Sigmoid colon (tissue), 7 donors: ENCODE measurements at places on chromosomes 16 and 17. TPM values are rescaled to one million over a fixed set of nuclear protein-coding genes. Genes with fewer than 3 reads are reported as not detected.

The MILR1 gene
- polyA plus RNA-seq: 4.4 TPM

DNA sequence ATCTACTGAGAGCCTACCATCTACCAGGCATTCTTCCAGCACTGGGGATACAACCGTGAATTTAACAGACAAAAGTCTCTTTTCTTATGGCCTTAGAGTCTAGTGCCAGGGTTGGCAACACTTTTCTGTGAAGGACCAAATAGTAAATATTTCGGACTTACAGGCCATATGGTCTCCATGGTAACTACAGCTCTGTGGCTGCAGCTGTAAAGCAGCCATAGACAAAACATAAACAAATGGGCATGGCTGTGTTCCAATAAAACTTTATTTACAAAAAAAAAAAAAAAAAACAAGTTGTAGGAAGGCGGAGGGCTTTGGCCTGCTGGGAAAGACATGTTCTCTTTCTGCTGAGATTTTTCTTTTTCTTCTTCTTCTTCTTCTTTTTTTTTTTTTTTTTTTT lies 98.7 kb downstream of the ABCC12 start:
- DNase-seq: no peak

GRCh38 chr16:30046178-30046577 lies 15.1 kb upstream of the TLCD3B start:
- DNase-seq: no peak

DNA sequence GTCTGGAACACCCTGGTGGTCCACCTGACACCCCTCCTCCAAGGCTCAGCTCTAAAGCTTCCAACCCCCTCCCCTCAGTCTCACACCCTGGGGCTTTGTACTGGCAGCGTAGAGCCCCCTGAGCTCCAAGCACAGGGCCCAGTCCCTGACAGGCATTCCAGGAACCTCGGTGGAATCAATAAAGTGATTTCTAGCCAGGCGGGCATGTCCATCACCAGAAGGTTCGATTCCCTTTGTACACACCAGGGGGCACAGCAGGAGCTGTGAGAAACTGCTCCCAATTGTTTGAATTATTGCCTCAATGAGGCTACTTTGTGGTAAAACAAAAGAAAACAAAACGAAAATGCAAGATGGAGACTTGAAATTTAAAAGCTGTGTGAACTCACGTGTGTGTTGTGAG lies 51.8 kb downstream of the SMPD3 start:
- DNase-seq: no peak

GRCh38 chr17:8861495-8862181 lies 5.8 kb downstream of the PIK3R6 start:
- DNase-seq: no peak

DNA sequence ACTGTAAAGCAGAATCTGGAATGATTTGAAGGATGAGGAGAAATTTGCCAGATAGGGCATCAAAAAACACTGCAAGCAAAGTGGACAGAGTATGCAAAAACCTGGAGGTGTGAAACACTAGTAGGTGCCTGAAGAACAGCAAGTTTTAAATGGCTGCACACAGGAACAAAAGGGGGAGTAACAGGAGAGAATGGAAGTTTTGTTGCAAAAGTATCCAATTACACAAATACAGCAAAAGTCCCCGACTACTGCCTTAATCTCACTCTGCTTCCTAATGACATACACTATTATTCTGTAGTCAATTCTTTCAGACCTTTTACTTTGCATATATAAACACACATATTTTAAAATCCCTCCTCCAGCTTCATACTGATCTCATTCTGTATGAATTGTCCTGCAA lies 1.5 kb downstream of the HEATR6 start:
- no peak for DNase-seq

- no peak for DNase-seq
Measured at GRCh38 chr16:20049831-20050230, 23.9 kb downstream of the GPR139 start.
